AG04450 (cell line): ENCODE measurements at places on chromosomes 7 and 10.

DNA sequence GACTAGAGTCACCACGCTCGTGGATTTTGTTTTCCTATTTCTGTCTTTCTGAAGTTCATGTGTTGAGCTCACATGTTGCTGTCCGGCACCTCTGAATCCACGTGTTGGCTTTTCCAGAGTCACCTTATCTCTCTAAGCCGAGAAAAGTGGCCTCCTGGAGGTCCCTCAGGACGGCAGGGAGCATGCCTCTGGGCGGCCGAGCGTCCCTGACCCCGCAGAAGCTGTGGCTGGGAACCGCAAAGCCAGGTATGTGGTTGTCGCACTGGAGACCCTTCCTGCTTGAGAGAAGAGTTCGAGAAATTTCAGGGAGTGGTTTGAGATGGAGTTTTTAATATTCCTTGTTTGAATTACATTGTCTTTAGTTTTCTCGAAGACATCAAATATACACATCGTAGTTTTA is 12.6 kb downstream of the IQCE start:
- DNase-seq: no peak

GRCh38 chr10:787933-788651 is 98.6 kb upstream of the DIP2C start:
- no peak for DNase-seq

- DNase-seq: no peak
Measured at GRCh38 chr7:107147464-107148393, 21.1 kb upstream of the HBP1 start.

DNA sequence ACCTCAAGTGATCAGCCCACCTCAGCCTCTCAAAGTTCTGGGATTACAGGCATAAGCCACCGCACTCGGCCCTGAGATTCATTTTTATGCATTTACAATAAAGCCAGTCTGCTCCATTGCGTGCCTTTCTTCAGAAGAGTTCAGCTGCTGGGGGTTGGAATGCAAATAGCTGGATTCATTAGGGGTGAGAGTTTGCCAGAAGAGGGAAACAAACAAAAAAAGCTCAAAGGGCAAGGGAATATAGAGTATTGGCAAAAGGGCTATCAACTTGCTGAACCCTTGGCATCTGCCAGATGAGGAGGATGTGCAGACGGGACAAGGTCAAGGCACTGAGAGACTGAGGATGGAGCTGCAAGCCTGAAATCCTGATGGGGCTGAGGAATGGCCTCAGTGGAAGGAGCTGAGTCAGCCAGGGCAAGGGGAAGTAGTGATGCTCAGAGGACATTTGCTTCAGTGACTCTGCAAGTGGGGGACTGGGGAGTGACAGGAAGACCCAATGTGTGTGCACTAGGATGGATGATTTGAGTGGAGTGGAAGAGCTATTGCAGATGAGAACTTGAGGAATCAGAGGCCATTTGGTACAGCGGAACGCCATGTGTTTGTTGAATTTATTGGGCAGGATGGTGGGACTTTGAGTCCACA is 75.0 kb upstream of the ARMC3 start:
- no peak for DNase-seq

- no peak for DNase-seq
Measured at GRCh38 chr10:21296575-21297355, 228.7 kb downstream of the SKIDA1 start.

- no peak for DNase-seq
Measured at GRCh38 chr7:45435846-45436245, 138.3 kb upstream of the ADCY1 start.

DNA sequence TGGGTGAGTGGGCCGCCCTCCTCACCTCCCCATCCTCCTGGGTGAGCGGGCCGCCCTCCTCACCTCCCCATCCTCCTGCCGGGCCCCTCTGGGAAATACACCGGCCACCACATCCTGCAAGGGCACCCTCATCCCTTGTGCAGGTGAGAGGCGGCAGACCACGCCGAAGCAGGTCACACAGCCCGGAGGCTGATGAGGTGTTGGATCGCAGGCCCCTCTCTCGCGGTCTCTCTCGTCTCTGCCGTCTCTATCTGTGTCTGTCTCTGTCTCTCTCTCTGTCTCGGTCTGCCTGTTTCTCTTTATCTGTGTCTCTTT is 30.8 kb upstream of the FOXL3 start:
- no peak for DNase-seq

DNA sequence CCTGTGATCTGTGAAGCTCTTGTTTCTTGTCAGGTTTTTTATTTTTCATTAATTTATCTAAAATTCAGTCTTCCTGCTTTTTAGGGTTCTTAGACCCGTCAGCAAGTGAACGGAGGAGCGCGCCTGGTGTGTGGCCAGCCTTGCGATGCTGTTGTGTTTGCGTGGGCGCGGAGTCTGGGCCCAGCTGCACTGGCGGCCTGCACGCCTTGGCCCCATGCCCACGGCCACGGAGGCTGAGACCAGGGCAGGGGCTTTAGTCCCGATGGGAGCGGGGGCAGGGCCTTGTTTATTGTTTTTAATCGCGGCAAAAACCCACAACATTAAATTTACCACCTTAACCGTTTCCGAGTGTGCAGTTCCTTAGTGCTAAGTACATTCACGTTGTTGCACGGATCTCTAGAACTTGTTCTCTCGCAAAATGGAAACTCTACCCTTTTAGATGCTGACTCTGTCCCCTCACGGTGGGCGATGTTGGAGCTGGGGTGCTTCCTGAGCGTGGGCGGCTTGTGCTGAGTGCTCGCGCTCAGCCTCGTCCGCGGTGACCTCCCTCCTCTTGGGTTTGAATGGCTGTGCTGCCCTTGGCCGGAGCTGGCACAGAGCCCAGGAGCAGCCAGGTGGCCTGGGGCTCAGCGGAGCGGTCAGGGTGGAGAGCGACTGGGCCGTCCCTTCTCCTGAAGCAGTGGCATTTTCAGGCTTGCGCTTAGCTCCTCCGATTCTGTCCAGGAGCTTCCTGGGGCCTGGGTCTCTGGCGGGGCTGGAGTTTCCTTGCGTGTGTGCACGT is 69.1 kb downstream of the INPP5A start:
- no peak for DNase-seq

- DNase-seq: no peak
Measured at GRCh38 chr10:106655636-106656035, 508.9 kb downstream of the SORCS1 start.

GRCh38 chr7:12674861-12675260 is 12.6 kb upstream of the ARL4A start:
- no peak for DNase-seq

- no peak for DNase-seq
Measured at GRCh38 chr7:82678716-82679115, 235.1 kb upstream of the CACNA2D1 start.

DNA sequence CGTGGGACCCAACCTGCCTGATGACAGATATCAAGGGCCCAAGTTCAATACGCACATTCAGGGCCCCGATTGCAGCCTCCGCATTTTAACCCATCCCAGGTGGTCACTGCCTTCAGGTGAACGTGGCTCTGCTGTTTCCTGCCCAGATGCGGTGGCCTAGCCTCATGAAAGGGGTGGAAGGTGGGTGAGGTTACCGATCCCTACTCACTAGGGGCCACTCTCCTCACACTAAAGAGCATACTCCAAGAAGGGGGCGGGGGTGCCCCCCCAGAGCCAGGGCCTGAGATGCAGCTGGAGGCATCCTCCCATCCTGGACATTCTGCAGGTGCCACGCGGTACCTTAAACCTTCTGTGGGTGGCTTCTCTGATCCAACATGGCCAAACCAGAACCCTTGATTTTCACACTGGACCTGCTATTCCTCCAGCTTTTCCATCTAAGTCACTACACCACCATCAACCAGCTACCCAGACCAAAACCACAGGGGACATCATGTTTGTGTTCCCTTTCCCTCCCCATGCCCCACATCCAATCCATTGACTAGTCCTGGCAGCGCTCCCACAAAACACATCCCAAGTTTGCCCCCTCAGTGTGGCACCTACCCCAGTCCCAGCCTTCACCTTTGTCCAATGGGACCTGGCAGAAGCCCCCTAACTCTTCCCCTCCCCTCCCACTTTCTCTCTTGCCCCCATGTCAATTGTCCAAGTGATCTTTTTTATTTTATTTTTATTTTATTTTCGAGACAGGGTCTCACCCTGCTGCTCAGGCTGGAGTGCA is 30.0 kb downstream of the PRLHR start:
- DNase-seq: no peak

DNA sequence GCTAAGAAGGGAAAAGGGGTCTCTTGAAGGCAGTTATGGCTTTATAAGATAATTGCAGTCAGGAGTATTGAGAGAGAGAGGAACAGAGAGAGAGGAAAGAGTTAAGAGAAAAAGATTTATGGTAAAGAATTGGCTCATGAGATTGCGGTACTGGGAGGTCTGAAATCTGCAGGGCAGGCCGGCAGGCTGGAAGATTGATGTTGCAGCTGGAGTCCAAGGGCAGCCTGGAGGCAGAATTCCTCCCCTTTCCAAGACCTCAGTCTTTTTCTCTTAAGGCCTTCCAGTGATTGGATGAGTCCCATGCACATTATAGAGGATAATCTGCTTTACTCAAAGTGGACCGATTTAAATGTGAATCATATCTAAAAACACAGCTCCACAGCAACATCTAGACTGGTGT is 68.4 kb downstream of the HACD1 start:
- no peak for DNase-seq

GRCh38 chr10:132264966-132265889 is 42.5 kb downstream of the STK32C start:
- DNase-seq: no peak

DNA sequence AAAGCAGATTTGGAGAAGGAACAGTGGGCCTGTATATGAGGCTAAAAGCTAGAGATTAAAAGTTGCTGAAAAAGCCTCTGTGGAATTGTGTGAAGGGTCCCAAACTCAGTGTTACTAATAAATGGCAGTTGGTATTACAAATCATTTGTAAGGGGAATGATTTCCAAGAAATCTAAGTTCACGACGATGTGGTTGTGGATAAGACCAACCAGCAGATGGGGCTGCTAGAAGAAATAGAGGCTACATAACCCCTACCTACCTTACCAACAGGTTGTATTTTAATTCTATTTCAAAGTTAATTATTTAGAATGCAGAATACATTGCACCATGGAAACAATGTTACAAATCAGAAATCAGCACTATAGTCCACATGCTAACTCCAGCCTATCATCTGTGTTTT is 377.1 kb downstream of the HPSE2 start:
- DNase-seq: no peak
